ENCODE measurements at places on chromosomes 4 and X.

GRCh38 chr4:106614441-106614840 lies 245.9 kb upstream of the GIMD1 start:
- peak; percentile 23 for DNase-seq

DNA sequence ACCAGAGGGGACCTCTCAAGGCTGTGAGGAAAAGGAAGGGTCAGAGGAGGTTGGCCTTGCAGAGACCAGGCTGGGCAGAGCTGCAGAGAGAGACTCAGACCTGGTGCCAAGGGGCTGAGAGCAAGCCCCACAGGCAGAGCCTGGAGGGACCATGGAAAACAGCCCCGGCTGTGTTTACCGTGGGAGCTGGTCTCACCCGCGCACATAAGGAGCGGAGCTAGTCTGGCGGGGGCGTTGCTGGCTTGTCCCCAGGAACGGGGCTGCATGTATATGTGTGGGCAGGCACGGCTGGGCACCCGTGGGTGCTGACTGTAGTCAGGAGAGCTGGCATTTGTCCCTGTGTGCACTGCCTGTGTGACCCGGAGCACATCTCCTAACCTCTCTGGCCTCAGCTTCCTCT lies 45.7 kb downstream of the C4orf50 start:
- DNase-seq: no peak

DNA sequence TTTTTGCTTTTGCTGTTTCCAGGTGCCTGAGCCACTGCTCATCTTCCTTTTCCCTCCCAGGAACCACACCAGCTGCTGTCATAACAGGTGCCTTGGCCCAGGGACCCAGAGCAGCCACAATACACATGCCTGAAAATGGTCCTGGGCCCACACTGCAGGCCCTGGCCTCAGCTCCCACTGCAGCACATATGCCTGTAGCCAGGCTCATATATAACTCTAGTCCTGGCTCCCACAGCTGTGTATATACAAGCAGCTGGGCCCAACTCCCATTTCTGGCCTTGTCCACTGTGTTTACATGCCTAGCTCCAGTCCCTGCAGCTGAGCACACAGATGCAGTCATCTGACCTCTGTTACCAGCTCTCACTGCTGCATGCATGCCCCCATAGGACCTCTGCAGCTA lies 930.5 kb downstream of the ADGRL3 start:
- DNase-seq: no peak

DNA sequence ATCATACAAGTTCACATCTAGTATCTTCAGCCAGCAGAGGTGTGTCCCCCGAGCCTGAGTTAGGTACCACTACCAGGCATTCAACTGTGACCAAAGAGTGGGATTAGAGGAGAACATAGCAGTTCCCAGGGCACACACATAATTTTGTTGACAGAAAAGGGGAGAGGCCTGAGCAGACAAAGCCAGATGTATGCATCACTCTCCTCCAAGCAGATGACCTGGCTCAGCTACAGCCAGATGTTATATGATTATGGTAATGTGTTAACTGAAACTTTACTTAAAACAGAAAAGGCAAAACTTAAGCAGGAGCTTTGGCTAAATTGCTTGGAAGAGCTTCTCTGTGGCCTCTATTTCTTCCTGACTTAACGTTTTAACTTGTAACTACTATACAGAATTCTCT lies 88.9 kb downstream of the CC2D2A start:
- DNase-seq: no peak

GRCh38 chrX:31091819-31092218 lies 20.0 kb upstream of the FTHL17 start:
- DNase-seq: no peak

DNA sequence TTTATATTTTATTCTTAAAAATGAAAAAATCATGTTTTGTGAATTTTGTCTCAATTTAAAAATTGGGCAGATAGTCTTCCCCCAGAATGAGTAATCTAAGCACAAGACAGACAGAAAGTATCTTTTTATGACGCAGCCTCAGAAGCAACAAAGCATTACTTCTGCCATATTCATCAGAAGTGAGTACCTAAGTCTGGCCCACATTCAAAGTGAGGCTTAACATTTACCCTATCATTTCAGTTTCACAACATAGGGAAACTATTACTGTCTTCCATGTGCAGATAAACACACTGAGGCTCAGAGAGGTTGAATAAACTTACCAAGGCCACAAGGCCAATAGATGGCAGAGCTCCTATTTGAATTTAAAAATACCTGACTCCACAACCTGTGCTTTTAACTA lies 4.4 kb upstream of the PRDX4 start:
- peak; percentile 57 for DNase-seq

- peak; percentile 53 for DNase-seq
These were observed 29.1 kb upstream of the TRO start for GRCh38 chrX:54891573-54891972.

Data from fibroblast of the aortic adventitia (primary cell).